Kidney epithelial cell (primary cell): ENCODE measurements at places on chromosomes 12 and 14.

DNA sequence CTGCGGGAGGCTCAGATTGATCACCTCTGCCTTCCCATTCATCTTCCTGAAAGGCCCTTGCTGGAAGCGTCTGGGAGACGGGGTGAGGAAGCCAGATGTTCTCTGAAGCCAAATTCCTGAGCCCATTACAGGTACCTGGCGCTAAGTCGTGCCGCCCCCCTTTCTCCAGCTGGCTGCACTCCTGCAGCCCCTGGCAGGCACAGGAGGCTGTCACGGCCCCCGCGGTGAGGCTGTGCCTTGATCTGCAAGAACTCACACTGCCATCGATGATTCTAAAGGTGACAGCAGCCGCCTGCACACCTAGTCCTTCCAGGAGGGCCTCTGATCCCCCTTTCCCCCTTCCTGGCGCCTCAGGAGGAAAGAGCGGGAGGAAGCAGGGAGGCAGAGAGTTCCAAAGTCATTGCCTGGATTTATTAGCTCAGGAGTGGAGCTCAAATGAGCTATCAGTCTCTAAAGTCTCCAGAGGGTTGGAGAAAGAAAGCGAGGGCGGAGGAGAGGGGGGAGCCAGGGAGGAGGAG, 106.9 kb downstream of the RFLNA start:
- DNase-seq = no peak

DNA sequence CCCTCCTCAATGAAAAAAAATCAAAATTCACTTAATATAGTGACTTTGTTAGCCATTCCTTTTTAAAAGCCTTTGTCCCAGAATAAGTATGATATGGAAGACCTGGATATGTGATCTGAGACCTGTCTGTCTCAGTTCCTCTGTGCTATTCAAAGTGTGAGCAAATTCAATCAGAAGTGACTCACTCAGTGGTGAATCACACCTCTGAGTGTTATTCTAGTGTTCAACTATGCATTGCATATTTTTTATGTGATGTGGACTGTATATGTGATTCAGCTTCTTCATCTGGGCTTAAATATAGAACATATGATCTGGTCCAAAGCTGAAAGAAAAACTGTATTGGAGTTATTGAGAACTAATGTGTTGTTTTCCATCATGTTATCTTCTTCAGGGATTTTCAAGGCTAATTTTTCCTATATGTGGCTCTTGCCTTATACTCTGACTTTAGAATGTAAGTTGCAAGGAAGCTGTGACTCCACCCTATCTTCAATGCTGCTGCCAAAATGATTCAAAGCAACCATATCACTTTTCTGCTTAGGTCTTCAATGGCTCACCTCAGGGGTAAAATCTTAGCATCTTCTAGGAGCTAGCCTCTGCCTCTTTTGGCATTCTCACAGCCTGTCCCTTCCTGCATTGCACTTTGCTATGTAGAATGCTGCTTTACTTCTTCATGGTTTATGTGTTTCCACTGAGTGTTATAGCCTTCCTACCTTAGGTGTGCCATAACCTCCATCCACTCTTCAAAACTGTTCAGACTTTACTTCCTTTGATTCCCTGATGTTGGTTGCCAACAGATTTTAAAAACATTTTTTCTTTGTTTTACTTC, 169.8 kb downstream of the OTOGL start:
- peak; percentile 67 for DNase-seq

- no peak for DNase-seq
Observed at GRCh38 chr12:64053117-64053516, 169.0 kb downstream of the KICS2 start.

- no peak for DNase-seq
Observed at GRCh38 chr12:79645235-79645630, 45.5 kb downstream of the PAWR start.

- no peak for DNase-seq
Observed at GRCh38 chr12:122081697-122082221, 3.2 kb downstream of the MLXIP start.

- no peak for DNase-seq
Observed at GRCh38 chr14:100823413-100824080, 2.4 kb upstream of the MEG3 start.

DNA sequence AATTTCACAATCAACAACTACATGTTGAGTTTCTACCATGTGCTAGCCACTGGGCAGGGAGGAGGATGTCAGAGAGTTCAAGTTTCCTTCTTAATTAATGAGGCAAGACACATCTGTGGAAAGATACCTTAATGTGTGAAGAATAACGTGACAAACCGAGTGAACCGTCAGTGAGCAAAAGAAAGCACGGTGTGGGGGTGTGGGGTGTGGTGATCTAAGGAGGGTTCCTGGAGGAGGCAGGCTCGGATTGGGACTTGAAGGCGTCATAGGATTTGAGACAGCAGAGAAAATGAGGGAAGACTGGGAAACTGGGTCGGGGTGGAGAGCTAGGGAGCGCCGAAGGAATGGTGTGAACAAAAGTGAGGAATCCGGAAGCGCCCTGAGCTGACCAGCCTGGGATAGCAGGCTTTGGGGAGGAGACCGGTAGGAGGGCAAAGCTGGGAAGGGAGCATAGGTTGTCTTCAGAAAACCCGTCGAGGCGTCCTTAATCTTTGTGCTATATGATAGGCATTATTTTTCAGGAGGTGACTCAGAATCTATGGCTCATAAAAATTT, 22.3 kb downstream of the GALNT8 start:
- DNase-seq = no peak

- no peak for DNase-seq
Observed at GRCh38 chr14:100727086-100727872, 587 bp downstream of the DLK1 start.

GRCh38 chr12:131195796-131196195, 242.1 kb downstream of the ADGRD1 start:
- no peak for DNase-seq

GRCh38 chr12:117213295-117213808, 23.1 kb upstream of the FBXO21 start:
- DNase-seq = no peak

DNA sequence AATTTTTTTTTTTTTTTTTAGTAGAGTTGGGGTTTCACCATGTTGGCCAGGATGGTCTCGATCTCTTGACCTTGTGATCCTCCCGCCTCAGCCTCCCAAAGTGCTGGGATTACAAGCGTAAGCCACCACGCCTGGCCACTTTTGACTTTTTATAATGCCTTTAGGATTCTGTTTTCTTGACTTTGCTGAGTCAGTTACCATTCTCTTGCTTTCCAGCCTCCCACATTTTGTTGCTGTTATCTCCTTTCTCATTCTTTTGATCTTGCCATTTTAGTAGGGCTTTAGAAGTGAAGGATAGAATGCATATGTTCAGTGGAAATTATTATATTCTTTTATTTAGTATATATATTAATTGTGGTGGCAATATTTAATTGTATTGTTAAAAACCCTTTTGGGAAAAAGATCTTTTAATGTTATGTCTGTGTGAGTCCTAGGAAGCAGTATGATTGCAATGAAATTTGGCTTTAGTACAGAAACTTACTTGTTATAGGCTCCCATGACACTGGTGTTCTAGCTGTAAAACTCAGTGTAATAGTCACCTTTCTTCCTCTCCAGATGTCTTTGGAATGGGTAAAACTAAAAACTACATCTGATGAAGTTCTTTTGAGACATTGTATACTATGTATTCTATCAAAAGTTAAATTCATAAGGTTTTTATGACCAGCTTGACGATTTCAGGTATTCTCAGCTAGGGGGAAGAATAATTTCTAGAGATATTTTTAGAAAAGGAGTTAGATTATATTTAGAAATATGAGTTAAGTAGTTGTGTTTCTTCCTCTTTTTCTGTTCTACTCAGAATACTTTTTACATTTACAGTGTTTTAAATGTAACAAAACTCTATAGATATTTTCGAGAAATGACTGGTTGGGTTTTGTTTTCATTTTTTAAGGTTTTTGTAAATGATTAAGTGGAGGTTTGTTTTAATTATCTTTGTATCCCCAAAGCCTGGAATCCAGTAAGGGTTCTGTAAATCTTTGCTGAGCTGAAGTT, 74.7 kb downstream of the APAF1 start:
- no peak for DNase-seq

GRCh38 chr14:81385886-81386285, 14.2 kb downstream of the STON2 start:
- DNase-seq = no peak

DNA sequence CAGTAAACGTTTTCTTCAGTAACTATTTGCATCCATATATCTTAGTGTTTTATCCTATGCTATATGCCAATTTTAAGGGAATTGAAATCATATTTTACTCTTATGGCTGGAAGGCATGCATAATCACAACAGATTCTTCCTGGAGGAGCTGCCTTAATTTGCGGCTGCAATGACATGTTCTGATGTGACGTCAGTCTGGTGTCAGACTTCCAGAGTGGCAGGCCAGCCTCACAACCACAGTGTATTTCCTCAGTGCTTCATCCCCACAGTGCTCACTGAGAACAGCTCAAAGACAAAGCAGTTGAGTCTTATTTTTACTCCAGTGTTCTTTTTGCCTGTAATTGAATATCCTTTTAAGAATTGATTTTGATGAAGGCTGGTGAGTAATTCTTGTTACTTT, 107.1 kb downstream of the PLEKHA5 start:
- DNase-seq = no peak

DNA sequence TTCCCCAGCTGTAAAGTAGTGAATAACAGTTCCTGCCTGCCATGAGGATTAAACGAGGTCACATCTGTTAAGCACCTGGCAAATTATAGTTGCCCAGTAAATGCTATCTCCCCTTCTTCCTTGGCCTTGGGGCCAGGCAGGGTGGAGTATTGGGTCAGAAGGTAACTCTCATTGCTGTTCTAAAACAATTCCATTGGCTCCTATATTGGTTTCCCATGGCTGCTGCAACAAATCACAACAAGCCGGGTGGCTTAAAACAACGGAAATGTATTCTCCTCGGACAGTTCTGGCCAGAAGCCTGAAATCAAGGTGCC, 31.9 kb downstream of the MMAB start:
- no peak for DNase-seq

DNA sequence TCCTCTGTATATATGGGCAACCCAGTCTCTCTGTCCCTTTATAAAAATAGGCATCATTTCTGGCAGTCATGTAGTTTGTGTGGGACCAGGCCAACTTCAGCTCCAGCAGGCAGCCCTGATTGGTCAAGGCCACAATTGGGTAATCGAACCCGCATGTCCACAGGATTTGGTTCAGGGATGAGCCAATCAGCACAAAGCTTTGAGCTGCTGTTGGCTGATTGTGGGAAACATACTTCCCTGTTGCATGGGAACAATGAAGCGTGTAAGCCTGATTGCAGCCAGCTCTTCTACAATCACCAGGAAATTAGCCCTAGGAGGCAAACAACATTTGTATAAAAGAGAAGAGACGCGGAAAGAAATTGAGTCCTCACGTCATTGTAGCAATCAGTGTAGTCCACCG, 328.6 kb downstream of the PCNX1 start:
- no peak for DNase-seq

DNA sequence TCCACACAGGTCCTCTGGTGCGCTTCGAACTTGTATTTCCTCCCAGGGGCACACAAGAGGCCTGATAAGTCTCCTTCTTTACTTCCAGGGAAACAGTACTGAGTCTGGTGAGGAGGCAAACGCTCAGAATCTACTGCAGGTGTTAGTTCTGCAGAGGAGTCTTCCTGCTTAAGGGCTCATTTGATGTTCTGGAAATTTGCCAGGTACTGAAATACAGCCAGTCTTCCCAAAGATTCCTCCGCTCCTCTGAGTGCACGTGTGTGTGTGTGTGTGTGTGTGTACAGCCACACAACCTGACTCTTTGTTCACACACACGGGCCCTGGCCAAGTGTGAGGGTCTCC, 92.0 kb downstream of the FBXL14 start:
- no peak for DNase-seq

DNA sequence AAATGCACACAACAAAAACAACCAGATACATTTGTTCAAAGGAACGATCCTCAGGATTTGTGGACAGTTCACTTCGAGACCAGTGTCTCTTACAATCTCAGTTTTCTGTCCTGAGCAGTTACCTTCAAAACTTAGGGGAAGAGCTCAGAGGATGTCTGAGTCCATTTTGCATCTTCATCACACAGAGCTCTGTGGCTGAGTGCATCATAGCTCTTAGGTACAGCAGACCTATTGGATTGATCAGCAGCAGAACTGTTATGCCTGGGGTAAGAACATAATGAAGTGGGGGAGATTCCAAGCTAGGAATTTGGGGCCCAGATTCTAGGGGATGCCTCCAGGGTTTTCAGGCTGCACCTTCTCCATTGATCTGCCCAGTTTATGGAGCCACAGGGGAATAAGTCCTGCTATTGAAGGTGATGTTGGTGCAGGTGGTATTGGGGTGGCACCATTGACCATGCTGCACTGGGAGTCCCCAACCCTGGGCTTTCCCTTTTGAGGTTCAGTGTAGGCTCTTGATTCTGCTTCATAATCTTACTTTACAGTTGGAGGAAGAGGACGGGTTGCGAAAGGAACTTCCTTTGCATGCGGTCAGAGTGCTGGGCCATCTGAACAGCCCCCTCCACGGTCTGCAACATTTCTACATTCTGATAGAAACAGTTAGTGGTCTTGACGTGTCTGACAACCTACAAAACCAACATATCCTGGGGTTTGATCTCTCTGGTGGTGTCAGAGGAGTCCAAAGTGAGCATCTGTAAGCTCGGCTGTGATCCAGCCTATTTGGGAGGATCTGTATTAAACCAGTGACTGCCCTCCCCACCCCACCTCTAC, 112.8 kb downstream of the CHST11 start:
- DNase-seq = no peak

GRCh38 chr14:50575769-50576168, 15.8 kb downstream of the ATL1 start:
- no peak for DNase-seq

- no peak for DNase-seq
Observed at GRCh38 chr12:64385468-64385867, 5.1 kb downstream of the C12orf56 start.

GRCh38 chr12:62163368-62163767, 96.8 kb upstream of the USP15 start:
- DNase-seq = no peak

DNA sequence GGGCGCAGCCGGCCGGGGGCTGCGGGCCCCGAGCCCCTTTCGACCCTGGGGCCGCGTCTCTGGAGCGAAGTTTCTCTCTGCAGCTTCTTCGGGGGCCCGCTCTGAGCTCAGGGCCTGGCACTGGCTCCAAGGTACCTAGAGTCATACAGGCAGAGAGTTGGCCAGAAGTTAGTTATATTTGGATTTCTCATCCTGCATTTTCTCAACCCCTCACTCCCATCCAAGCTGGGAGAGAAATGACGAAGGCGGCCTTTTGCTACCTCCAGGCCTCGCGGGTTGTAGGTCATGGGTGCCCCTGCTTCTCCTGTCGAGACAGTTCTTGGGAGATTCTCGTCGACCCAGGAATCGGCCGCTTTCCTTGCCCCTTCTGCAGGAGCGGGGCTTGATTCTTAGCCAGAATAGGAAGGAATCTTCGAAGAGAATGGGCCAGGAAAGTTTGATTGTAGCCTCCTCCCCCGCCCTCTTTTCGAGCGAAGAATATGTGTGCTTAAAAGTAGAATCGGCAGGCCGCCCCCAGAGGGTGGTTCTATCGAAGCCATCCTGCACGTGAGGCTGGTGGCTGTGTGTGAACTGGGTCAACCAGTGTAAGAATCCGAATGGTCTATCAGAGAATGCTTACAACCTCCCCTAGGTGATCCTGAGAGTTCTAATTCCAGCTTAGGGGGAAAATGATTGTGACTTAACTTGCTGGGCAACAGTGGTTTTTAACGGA, 785 bp downstream of the MLEC start:
- no peak for DNase-seq
